Right hindlimb (tissue), 1 donor: ENCODE measurements at places on chromosomes 4 and X.
A peak's percentile ranks its signal among the peaks of the same experiment; 100 is the strongest.

DNA sequence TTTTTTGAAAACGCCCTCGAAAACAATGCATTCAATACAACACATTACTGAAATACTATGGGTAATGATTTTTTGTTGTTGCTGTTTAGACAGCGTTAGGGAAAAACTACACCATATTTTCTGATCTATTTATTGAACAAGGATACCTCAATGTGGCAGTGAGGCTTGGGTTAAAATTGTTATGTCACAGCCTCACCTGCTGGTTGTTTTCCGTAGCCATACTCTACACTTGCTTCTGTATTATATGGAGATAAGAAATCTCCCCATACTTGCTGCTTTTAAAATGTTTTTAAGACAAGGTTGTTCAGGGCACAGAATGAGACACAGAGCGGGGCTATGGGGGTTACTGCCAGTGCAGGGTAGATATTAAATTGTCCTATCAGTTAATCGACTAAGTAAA lies 221.6 kb upstream of the FTHL17 start:
- no peak for DNase-seq

GRCh38 chrX:45602151-45602550 lies 401.5 kb upstream of the DIPK2B start:
- no peak for DNase-seq

DNA sequence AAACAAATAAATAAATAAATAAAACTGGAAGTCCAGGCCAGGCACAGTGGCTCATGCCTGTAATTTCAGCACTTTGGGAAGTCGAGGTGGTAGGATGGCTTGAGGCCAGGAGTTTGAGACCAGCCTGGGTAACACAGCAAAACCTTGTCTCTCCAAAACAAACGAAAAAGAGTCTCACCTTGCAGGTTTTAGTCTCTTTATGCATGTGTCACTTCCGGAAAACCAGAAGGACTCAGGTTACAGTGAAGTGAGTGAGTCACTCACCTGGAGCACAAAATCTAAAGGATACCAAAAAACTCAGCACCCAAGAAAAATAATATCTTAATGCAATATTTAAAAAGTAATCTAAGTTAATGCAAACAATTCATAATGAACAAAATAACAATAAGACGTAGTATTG lies 20.1 kb upstream of the SLC34A2 start:
- no peak for DNase-seq

DNA sequence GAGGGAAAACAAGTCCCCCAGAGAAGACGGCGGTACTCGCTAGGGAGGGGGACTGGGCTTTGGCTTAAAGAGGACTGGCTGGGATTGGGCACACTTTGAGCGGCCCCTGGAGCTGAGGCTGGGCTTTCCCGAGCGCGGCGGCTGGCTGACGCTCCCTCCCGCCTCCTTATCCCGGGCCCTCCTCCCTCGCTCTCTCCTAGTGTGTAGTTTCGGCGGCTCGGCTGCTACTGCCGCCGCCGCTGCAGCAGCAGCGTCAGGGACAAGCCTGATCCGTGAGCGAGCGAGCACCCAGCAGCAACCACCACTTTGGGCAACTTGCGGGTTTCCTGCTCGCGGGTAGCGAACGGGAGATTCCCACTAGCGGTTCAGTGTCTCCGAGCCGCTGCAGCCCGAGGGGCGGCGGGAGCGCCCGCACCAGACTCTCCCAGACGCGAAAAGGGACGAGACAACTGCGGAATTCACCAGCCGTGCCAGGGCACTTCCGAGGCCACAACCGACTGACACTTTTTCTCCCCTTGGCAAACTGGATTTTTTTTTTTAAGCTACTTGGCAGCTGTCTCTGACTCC lies 632 bp upstream of the PCDH7 start:
- peak; percentile 90 for DNase-seq

DNA sequence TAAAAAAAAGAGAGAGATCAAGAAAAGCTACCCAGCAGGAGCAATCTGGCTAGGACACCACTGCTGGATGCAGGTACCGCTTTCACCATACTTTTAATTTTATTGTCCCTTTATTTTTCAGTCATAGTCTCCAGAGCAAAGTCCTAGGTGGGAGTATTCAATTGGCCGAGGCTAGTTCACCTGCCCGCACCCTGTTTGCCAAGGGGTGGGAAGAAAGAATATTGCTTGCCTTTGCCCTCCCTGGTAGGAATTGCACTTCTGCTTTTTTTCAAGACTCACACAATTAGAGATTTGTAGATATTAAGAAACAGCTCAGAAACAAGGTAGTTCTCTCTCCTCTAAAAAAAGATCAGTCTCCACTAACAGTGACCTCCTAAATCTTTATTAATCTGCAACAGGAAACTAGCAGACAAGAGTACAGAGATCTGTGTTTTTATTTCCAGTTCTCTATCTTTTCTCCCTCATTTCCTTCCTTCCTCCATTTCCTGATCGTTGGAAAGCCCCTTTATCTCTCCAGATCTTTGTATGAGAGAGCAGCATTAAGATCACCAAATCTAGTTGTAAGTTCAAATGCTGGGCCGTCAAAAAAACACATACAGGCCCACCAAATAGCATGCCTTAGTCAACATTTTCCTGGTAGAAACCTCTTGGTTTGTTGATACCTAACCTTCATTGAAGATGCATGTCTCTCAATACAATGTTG lies 9.4 kb upstream of the RPGR start:
- DNase-seq: no peak

GRCh38 chr4:6470502-6471306 lies 1.7 kb downstream of the PPP2R2C start:
- no peak for DNase-seq

DNA sequence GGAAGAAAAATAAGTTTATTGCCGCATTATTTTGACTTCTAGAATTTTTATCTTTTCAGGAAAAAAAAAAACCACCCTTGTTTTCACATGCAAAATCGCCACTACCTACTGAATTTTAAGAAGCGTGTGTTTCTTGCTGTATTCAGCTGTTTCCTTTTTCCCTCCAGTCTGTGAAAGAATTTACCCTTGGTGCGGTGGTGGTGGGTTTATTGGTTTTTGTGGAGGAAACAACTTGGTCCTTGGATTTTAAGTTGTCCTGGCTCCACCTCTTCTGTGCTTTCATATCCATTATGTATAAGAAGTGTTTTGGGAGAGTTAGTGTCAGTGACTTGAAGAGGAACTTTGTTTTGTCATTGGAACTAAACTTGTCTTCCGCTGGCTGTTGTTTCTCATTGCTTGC lies 8.1 kb downstream of the RAPGEF2 start:
- DNase-seq: no peak

DNA sequence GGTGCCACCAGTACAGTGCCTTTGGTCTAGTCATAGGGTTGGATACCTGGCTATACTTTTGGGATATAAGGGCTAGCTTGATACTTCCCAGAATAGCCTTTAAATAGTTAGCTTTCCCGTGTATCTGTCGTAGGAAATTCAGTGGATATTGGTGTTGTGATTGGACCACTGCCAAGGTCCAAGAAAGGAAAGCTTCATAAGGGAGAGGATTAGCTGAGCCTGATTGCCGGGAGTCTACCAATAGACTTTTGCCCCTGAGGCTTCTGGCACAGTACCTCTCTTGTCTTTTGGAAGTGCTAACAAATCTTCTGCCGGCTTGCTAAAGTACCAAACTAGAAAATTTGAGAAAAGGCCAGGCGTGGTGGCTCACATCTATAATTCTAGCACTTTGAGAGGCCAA lies 350.6 kb downstream of the CHIC1 start:
- DNase-seq: no peak

DNA sequence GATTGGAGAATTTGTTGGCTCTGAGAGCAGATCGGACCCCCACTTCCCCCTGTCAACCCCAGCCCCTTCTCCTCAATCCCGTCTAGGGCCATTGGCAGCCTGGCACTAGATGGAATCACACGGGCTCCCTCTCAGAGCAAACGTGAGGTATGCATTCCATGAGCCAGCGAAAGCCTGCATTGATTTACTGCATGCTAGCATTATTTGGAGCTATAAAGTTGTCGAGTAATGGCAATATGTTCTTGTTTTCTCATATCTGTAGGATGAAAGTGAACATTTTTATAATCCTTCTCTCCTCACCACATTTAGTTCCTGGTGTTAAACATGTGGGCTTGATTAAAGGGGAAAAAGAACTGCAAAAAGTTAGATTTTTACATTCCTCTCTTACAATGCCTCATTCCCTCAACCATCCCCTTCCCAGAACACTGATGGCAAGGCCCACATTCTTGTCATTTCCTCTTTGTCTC lies 159.2 kb downstream of the SPRY1 start:
- no peak for DNase-seq

- peak; percentile 68 for DNase-seq
Observed at GRCh38 chrX:129706400-129707072, 32.2 kb upstream of the XPNPEP2 start.

DNA sequence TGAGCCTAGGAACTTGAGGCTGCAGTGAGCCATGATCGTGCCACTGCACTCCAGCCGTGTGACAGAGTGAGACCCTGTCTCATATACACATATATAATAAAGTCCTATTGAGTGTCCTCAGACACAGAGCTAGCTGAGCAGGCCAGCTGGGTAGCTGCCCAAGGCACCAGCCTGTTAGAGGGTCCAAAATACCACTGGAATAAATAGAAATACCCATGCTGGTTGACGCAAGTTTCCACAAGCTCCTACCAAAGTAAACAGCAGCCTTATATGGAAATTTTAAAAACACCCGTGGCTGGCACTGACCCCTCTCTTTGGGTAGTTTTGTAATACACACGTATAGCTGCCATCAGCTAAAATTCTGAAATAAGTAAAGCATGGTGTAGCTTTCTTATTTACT lies 348.6 kb downstream of the BCOR start:
- no peak for DNase-seq

GRCh38 chr4:171834640-171835039 lies 21.4 kb downstream of the GALNTL6 start:
- no peak for DNase-seq

DNA sequence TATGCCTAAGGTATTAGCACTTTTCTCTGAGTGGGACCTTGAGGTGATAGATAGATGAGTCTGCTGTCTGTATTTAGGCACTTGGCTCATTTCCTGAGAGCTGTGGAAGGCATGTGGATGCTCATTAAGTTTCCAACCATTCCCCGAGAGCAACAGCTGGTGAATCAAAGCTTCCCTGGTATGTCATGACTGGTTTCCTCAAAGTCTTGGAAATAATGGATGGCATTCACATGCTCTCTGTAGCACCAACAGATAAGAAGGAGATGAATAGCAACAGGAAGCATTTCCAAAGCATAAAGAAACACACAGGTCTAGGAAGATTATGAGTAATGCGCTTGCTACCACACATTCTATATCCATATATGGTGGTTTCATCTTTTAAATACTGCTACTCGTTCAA lies 118.3 kb upstream of the ETNPPL start:
- no peak for DNase-seq

- no peak for DNase-seq
Observed at GRCh38 chr4:180189666-180190065, 2053.5 kb upstream of the TENM3 start.

- no peak for DNase-seq
Observed at GRCh38 chrX:105845631-105846030, 23.3 kb downstream of the NRK start.

DNA sequence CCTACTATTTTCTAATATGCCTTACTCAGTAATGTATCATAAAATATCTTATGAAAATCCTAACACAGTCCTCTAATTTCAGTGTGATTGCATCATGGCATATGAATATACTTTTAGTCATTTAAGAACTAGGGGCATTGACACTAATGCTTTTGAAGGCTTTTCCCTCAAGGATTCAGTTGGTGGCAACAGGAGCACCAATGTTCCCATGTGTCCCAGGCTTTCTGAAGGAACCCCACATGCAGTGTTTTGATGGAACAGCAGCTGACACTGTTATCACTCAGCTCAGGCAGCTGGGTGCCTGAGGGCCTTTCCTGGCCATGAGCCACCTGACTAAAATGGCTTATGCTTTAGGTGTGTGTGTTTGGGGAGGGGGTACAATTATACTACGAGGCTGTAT lies 348.3 kb downstream of the ARHGAP24 start:
- DNase-seq: peak; percentile 44

DNA sequence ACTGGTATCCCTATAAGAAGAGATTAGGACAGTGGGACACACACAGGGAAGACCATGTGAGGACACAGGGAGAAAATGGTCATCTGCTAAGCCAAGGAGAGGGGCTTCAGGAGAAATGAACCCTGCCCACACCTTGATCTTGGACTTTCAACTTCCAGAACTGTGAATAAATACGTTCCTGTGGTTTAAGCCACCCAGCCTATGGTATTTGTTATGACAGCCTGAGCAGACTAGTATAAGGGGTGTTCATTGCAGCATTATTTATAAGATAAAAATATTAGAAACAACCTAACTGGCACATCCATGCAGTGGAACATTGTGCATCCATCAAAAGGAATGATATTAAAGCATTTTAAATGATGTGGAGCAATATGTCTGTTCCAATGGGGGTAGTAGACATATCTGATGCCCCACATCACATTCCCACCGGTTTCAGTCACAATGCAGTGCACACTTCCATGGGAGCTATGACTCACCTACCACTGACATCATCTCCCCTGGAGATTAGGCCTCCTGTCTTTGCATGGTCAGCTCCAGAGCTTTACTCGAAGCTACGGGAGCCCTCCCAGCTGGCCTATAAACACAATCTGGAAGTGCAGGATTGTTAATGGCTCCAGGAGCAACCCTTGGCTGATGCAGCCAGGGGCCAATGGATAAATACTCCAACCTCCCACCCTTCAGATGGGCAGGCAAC lies 38.9 kb upstream of the MAMLD1 start:
- DNase-seq: no peak

- DNase-seq: no peak
Observed at GRCh38 chr4:125663896-125664767, 349.4 kb downstream of the FAT4 start.

DNA sequence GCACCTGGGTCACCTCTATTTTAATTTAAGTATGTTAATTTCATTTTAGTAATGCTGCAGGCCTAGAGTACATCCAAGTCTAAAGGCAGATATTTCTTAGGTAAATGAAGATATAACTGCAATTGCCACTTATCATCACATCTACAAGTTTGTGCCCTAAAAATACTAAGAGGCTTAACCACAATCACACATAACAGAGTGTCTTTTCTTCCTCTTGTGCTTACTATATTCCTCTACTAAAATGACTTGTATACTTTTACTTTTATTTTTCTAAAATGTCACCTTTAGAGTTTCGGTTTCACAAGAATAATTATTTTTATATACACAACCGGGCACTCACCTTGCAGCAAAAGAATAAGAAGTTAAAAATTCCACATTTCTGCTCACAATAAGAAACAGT lies 77.9 kb downstream of the EFHC2 start:
- DNase-seq: no peak

DNA sequence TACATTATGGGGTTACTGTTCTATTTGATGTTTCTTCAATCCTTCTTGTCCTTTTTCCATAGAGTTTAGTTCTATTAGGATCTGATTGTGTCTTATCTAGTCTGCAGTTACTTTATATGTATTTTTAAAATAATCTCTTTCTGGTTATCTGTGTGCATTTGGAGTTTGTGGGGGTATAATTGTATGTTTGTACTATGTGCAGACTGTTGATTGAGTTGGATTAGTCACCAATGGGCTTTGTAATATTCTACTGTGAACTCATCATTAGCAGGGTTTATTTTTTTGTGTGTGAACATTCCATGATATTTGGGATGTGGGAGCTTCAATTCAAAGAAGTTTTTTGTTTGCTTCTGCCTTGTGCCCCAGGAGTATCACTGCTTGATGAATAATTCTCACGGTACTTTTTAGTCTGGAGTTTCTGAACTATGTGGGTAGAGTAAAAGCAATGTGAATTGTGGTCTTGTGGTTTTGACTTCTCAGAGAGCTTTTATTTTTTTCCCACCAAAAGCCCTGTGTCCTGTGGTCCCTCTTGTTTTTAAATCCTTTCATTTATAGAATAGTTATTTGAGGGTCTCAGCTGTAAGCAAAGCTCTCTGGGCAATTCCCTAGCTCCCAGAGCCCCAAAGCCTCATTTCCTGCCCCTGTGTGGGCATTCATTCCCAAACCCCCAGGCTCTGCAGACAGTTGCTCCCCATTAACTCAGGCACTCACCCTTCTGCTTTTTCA lies 127.8 kb downstream of the PHKA2 start:
- DNase-seq: no peak
